ENCODE measurements at places on chromosomes 6 and 20.

GRCh38 chr6:7841781-7842468, 68.7 kb downstream of the TXNDC5 start:
- no peak for DNase-seq

- no peak for DNase-seq
Observed at GRCh38 chr6:122676146-122676545, 65.9 kb downstream of the PKIB start.

DNA sequence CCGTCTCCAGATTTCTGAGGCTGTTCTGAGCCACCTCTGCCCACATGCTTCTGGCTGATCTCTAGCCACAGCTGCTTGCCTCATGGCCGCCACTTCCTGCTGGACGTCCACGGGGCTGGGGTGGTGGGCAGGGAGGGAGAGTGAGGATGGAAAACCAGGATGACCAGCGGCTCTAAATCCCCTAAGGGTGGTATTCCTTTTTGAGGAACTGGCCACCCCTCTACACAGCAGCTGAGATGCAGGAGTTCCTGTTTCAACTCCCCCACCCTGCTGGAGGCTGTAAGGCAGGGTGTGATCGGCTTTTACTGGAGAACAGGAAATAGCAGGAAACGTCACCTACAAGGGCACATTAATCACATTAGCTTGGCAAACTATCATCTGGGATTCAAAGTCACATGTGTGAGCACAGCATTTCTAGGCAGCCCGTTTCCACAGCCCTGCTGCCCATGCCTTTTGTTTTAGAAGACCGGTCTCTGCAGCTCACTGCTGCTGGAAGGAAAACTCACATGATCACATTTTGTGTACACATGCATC, 181.6 kb upstream of the ECI2 start:
- peak; percentile 85 for DNase-seq

GRCh38 chr20:60057123-60057865, 99.1 kb downstream of the CDH26 start:
- DNase-seq: peak; percentile 52

- DNase-seq: no peak
Observed at GRCh38 chr6:163738304-163738703, 323.8 kb downstream of the QKI start.

DNA sequence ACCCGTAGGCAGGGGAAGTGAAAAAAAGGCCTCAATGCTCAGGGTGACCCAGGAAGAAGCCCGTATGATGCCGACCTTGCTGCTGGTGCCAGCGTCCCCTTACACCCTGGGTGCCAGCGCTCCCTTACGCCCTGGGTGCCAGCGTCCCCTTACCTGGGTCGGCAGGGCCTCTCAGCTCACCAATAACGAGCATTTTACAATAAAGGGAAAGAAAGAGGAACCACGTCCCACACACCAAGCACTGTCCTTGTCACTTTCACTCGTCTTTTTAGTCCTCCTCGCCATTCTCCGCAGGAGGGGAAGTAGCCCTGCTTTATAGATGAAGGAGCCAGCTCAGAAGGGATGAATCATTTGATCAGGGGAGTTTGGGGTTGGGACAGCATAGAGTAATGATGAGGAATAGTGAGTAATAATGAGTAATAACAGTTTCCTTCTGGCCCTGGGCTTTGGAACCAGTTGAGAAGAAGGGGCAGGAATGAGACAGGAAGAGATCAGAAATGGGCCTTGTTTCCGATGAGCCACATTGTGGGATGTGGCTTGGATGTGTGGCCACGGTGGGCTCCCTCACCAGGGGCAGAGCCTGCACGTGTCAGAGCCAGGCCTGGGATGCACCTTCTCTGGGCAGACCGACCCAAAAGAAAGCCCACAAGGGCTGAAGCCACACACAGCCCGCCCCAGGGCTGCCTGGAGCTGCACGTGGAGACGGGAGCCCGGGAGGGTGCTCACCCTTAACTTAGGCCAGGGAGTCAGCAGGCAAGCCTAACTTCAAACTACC, 75.7 kb downstream of the SYNJ2 start:
- DNase-seq: peak; percentile 96

- no peak for DNase-seq
Observed at GRCh38 chr20:2519115-2519809, 10.5 kb upstream of the ZNF343 start.

DNA sequence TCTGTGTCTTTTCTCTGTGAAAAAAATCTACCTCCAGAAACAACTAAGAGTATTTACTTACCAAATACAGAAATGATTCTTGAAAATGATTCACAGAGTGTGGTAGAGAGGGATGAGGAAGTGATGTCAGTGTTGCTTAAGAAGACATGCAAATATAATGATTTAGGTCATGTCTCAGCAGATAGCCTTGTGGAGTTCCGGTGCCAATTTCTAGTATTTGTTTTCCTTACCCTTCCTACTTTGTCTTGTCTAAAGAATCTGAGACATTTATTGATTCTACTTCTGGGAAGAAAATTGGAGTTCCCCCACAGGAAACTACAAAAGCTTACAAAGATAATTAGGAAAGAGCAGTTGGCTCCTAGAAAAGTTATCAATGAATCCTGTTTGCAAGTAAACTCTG, 68.8 kb downstream of the GJA1 start:
- DNase-seq: no peak

- DNase-seq: no peak
Observed at GRCh38 chr20:36070451-36070850, 84.1 kb upstream of the EPB41L1 start.

DNA sequence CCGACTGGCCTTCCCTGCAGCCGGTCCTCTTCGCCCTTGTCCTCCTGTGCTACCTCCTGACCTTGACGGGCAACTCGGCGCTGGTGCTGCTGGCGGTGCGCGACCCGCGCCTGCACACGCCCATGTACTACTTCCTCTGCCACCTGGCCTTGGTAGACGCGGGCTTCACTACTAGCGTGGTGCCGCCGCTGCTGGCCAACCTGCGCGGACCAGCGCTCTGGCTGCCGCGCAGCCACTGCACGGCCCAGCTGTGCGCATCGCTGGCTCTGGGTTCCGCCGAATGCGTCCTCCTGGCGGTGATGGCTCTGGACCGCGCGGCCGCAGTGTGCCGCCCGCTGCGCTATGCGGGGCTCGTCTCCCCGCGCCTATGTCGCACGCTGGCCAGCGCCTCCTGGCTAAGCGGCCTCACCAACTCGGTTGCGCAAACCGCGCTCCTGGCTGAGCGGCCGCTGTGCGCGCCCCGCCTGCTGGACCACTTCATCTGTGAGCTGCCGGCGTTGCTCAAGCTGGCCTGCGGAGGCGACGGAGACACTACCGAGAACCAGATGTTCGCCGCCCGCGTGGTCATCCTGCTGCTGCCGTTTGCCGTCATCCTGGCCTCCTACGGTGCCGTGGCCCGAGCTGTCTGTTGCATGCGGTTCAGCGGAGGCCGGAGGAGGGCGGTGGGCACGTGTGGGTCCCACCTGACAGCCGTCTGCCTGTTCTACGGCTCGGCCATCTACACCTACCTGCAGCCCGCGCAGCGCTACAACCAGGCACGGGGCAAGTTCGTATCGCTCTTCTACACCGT, 6.1 kb downstream of the UBD start:
- DNase-seq: no peak

DNA sequence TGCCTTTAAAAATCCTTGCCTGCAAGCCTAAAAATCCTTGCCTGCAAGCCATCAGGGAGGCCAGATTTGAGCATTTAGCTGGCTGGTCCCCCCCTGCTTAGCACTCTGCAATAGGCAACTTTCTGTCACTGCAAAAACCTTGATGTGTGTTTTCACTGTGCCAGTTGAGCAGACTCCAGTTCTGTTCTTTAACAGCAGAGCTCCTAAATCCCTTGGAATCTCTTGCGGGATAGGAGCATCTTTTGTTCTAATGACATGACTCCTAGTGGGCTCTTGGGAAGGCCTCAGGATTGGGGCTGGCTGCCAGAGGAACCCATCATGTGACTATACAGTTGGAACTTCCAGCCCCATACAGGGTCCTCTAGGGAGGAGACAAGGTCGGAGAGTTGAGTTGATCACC, 50.4 kb downstream of the FAM184A start:
- no peak for DNase-seq

- DNase-seq: peak; percentile 46
Observed at GRCh38 chr6:722077-722524, 29.2 kb upstream of the EXOC2 start.

- DNase-seq: no peak
Observed at GRCh38 chr6:81864124-81864523, 111.6 kb upstream of the TENT5A start.

DNA sequence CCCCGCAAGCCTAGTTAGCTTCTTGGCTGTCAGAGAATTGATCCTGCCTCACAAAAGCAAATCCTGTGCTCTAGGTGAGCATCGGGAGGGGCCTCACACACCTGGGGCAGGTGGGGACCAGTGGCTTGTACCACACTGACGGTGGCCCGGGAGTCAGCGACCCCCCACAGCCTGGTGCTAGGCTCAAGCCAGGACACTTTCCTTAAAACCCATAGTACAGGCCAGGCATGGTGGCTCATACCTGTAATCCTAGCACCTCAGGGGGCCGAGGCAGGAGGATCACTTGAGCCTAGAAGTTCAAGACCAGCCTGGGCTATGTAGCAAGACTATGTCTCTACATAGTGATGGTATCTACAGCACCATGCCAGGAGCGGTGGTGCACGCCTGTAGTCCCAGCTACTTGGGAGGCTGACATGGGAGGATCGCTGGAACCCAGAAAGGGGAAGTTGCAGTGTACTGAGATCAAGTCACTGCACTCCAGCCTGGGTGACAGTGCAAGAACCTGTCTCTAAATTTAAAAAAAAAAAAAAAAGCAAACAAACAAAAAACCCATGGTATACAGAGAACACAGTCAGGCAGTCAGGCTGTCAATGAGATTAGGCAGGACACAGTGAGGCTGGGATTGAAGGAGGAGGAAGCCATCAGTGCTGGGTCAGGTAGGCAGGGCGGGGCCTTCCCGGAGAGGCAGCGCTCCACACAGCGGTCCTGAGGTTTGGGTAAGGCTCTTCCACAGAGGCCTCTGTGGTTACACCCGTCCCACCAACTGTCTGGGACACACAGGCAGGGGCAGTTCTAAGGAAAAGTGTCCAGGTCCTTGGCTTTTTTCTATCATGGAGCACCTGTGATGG, 41.3 kb downstream of the SYNJ2 start:
- DNase-seq: no peak

DNA sequence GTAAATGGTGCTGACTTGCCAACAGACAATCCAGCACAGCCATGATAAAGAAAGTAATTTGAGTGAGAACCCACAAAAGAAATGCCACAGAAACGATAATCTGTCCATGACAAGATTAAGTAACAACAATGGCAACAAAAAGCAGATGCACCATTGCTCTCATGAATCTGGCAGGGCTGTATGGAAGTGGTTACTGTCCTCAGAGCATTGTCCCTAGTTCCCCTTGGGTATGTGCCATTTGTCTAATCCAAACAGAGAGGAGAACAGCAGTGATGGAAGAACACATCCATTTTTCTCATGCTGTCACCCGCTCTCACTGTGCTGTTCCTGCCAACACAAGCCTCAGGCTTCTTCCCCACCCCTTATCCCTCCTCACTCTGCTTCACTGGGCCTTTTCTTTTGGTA, 65.8 kb downstream of the REV3L start:
- no peak for DNase-seq

- DNase-seq: no peak
Observed at GRCh38 chr6:169864148-169865020, 113.0 kb downstream of the ERMARD start.

- DNase-seq: no peak
Observed at GRCh38 chr6:104466306-104466705, 393.4 kb downstream of the HACE1 start.

DNA sequence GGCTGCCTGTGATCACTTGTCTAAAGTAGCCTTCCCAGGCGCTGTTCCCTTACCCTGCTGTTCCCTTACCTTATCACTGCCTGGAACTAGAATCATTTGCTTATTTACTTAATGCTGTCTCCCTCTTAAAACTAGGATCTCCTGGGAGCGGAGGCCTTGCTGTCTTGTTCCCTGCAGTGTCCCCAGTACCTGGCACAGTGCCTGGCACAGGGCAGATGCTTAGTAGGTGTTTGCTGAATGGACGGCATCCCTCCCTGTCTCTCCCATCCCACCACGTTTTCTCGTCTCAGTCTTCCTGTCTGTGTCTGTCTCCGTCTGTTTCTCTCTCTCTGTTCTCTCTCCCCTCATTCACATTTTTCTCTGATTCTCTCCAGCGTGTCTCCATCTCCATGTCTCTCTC, 99.9 kb upstream of the MYL9 start:
- no peak for DNase-seq

GRCh38 chr20:58111310-58112016, 117.0 kb downstream of the ANKRD60 start:
- DNase-seq: no peak

GRCh38 chr6:164039954-164040375, 625.4 kb downstream of the QKI start:
- DNase-seq: no peak

- DNase-seq: no peak
Observed at GRCh38 chr6:70292193-70292592, 10.7 kb downstream of the COL9A1 start.

- no peak for DNase-seq
Observed at GRCh38 chr20:60395991-60396390, 437.8 kb downstream of the CDH26 start.

DNA sequence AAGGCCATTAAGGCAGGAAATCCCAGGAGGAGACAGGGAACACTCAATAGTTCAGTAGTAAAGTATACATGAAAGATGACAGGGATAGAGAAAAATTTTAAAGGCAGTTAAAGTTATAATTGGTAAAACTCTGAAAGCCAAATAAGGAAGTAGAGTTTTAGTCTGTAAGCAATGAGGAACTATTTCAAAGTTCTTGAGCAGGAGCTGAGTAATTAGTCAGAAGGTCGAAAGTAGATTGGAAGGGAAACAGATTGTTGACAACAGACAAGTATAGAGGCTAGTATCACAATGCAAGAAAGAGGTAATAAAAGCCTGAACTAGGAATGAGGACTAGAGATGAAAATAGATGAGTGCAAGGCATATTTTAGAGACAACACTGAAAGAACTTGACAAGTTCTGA, 150.3 kb downstream of the CDK19 start:
- DNase-seq: no peak

DNA sequence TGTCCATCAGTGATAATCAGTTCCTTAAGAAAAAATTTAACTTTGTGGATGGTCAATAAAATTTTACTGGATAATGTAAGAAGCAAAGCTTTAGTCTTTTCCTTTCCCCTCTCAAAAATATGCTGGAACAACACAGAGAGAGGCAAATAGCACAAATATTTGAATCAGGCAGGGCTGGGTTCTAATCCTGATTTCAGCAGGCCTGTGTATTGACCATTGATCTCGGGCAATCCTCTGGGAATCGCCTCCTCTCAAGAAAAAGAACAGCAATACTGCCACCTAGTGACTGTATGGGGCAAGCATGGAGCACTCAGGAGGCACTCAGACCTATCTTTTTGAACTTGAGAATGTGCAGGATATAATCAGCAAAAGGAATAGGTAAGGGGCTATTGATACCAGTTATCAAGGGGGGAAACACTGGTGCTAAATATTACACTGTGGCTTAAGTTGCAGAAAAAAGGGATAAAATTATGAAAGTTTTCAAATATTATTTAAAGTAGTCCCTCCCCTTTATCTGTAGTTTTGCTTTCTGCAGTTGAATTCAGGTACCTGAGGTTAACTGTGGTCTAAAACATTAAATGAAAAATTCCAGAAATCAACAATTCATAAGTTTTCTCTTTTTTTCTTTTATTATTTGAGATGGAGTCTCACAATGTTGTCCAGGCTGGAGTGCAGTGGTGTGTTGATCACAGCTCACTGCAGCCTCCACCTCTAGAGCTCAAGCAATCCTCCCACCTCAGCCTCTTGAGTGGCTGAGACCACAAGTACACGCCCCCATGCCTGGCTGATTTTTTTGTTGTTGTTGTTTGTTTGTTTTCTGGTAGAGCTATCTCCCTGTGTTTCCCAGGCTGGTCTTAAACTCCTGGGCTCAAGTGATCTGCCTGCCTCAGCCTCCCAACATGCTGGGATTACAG, 91.8 kb upstream of the NHSL1 start:
- DNase-seq: peak; percentile 78
